ENCODE measurements at places on chromosomes 3 and 15.

GRCh38 chr3:12325586-12326515 is 37.0 kb downstream of the PPARG start:
- no peak for DNase-seq

- no peak for DNase-seq
Measured at GRCh38 chr3:133937756-133938601, 42.3 kb upstream of the RAB6B start.

DNA sequence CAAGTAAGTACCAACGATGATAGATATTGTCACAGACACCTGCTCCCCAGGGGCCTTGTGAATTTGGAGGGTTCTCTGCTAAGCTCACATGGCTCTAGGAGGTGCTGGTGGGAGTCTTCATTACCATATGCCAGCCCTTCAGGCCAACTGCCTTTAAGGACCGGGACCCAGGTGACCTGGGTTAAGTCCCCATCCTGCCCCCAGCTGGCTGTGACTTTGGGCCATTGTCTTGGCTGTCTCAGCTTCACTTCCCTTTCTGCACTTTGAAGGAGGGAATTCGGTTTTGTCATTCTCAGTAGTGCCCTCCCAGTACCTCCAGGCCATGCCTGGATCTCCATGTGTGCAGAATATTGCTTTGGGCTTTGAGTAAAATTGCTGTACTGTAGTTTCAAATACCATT is 72.8 kb upstream of the ACAD9 start:
- DNase-seq, result no peak

- DNase-seq, result no peak
Measured at GRCh38 chr15:57298843-57299550, 77.3 kb upstream of the CGNL1 start.

- DNase-seq, result peak; percentile 74
Measured at GRCh38 chr3:30659270-30660130, 53.1 kb downstream of the TGFBR2 start.

GRCh38 chr3:186073641-186074040 is 35.2 kb downstream of the ETV5 start:
- no peak for DNase-seq

DNA sequence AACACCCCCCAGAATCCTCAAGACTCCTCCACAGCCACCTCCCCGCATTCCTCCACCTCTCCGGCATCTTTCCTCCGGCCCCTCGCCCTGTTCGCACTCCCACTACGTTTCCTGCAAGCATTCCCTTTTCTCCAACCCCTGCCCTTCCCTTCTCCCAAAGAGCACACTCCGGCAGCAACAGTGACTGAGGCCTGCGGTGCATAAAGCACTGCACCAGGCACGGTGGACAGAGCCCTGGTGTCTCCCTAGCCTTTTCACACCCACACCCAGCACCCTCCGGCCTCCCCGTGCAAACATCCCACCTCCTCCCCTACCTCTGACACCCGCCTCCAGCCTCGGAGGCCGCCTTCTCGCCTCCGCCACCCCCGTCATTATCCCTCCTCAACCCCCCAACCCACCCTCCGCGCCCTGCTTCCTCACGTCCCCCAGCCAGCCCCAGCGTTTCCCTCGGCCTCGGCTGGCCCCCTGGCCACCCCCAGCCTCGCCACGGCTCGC is 577 bp downstream of the ZNF148 start:
- DNase-seq, result peak; percentile 18

- no peak for DNase-seq
Measured at GRCh38 chr15:62844564-62845240, 197.8 kb upstream of the TPM1 start.

DNA sequence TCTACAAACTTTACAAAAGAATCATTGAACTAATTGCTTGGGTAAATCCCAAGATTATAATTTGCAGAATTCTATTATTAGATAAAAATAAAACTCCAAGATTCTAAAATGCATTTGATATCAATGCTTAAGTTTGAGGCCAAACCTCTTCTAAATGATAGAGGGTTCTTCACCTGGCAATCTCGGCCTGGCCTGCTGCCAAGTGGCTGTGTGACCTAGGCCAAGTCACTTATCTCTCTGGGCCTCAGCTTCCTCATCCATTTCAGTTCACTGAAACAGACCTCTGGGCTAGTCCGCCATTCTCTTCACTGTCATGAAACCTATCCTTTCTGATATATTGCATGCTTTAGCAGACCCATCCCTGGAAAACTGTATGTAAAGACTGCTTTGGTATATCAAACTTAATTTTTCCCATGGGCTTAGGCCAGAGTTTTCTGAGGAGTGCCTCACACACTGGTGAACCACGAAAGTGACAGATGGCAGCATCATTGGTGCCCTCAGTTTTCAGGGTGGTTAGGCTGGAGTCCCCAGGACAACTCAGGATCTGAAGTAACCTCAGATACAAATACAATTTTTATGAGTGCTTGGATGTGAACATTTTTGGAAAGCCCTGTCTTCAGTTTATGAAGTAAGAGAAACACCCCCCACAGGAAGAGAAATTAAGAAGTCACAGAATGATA is 21.8 kb downstream of the NUDT16 start:
- no peak for DNase-seq

DNA sequence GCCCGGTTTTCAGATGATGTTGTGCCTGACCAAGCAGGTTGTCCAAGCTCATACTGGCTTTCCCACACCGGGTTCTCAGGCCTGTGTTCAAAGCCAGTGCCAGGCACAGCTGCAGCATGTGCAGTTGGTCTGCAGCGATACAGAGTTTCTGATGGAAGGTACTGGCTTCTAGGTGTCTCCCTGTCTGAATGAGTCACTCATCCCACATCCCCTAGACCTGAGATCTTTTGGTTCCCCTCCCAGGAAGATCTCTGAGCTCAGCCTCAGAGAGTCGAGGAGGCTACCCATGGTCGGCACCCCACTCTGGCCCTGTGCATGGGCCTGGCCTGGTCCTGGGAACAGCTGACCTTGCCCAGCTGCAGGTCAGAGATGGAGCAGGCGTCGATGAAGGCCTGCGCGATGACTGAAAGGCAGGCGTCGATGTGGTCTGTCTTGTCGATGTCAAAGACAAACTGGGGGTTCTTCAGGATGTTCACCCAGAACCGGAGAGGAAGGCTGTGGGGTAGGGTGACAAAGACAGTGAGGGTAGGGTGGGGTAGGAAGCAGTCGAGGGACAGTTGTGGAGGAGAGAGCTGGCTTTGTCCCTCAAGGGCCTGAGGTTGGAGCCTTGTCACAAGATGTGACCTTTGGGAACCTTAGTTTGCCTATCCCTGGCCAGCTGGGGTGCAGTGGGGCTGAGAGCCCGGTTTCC is 15.3 kb downstream of the H1-8 start:
- DNase-seq, result no peak

DNA sequence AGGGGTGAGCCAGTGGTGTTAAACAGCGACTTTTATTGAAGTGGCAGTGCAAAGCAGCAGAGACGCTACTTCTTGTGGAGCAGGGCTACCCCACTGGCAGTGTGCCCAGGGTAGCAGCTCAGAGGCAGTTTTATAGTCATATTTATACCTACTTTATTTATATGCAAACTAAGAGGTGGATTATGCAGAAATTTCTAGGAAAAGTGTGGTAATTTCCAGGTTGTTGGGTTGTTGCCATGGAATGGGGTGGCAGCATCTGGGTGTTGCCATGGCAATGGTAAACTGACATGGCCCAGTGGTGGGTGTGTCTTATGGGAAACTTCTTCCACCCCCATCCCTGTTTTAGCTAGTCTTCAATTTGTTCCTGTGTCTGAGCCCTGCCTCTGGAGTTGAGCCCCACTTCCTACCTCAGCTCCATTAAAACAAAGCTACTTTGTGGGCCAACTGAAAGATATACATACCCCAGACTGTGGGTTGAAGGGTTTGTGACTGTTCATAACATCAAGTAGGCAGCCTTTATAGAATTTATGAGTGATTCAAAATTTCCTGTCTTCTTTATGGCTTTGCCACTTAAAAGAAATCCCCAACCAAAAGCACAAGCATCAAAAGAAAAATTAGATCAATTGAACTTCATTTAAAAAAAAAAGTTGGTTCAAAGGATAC is 60.3 kb downstream of the EBLN2 start:
- DNase-seq, result no peak

GRCh38 chr3:171181907-171182690 is 155.6 kb upstream of the SLC2A2 start:
- DNase-seq, result no peak

DNA sequence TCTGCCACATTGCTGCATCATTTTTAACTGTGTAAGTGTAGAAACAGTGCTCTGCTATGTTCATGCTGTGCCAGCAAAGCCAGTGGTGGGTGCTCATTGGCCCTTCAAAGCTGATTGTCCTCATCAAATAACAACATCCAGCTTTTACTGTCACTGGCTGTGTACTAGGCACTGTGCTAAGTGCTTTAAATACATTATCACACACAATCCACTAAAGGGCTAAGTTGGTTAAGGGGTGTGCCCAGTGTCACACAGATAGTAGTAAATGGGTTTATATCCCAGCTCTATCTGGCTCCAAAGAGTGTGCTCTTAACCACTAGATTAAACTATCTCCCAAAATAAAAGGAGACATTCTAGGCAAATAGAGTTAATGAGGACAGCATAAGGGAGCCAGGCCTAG is 7.7 kb downstream of the TUBGCP4 start:
- DNase-seq, result no peak

DNA sequence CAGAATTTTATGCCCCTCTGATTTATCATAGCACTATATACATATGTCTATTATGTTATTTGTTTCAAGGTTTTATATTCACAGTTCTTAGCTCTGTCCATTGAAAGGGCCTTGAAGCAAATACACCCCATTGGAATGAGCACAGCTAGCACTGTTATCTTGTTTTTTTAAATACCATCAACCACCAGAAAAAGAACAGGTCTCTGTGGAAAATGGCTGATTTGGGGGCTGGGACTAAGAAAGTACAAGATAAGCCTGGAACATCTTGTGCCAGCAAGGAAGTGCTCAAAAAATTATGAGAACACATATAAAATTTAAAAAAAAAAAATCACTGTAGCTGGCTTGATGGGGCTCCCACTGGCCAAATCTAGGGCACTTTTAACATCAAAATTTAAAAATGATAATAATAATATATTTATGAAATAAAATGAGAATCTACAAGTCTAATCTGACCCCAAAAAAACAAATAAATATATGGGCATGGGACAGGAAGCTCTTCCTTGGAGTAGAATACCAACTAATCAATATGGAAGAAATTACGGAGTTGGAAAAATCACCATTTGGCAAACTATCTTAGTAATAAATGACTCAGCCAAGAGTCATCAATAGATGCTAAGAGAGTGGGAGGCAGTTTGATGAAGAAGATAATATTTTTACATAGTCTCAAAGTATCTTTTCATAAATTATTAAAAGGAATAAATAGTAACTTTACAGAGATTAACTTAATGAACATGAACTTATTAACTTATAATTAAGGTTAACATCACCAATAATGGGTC is 20.5 kb downstream of the IFT80 start:
- DNase-seq, result no peak

GRCh38 chr3:19652336-19652735 is 281.7 kb downstream of the EFHB start:
- no peak for DNase-seq

- DNase-seq, result no peak
Measured at GRCh38 chr3:12425850-12426579, 58.3 kb upstream of the TSEN2 start.

DNA sequence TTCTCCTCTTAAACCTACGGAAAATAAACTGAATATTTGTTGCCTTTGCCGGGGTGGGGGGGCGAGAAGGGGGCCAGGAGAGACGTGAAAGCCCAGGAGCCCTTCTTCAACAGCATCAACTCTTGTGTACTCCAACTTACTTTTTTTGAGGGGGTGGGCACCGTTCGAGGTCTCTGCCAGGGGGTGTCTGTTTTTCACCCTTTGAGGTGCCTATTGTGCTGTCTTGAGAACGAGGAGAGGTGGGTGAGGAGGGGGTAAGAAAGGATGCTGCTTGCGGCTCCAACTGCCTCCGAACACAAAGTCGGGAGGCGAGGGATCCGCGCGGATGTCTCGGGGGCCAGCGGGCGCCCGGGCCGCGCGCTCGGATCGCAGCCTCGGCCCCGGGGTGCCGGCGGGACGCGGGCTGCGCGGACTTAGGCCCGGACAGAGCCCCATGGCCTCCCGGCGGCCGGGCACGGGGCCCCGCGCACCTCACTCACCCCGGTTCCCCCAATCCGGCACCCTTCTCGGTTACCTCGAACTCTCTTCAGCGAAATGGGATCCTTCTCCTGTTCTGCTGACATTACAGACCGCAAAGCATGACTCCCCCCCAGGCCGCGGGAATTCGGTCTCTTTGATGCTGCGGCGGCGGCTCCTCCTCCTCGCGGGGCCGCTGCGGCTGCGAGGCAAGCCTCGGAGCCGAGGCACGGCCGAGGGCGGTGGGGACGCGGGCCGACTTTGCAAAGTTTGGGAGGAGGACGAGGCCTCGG is 650 bp downstream of the PYGO1 start:
- DNase-seq, result no peak

GRCh38 chr3:146468234-146468633 is 1.1 kb downstream of the PLSCR2 start:
- DNase-seq, result no peak

- DNase-seq, result no peak
Measured at GRCh38 chr3:119175872-119176756, 2.7 kb downstream of the UPK1B start.

GRCh38 chr3:66101901-66102300 is 63.2 kb upstream of the MAGI1 start:
- no peak for DNase-seq

- DNase-seq, result peak; percentile 35
Measured at GRCh38 chr3:152100491-152101132, 168.1 kb upstream of the MBNL1 start.

DNA sequence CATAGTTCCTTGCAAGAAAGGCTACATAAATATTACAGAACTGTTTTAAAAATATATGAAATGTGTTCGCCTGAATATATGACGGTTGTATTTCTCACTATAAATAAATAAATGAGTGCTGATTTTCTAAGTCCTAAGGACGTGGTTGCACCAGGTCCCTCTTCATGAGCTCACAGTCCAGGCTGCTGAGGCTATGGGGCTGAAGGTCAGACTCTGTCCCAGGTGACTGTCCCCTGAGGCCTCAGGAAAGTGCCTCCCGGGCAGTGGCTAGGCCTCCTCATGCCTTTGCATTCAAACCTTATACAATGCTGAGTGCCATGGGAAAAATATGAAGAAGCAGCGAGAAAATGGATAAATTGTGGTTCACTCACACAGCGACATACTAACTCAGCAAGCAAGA is 43.5 kb upstream of the SSR3 start:
- no peak for DNase-seq

- DNase-seq, result peak; percentile 75
Measured at GRCh38 chr3:177443469-177443868, 246.2 kb upstream of the TBL1XR1 start.

DNA sequence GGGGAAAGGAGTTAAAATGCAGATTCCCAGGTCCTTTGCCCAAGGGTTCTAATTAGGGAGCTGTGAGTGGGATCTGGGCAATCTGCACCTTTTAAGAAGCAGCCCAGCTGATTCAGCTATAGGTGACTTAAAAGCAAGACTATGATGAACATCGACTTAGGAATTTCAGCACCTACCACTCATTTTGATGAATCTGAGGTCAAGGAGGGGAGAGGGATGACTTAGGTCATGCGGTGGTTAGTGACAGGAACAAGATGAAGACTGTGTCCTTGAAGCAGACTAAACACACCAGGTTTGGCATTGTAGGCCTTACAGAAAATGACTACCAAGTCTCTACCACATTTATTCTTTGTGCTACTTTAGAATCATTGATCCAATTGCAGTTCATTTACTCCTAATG is 196.3 kb downstream of the DTWD1 start:
- no peak for DNase-seq

- DNase-seq, result no peak
Measured at GRCh38 chr3:121660356-121661171, at the start of gene HCLS1. HCLS1 (minus strand) TSS chr3:121660903; CDS start chr3:121658347, 2,556 bp downstream.
